Uterus (tissue), 4 donors: ENCODE measurements at places on chromosomes 2 and 18. TPM values are rescaled to one million over a fixed set of nuclear protein-coding genes. Genes with fewer than 3 reads are reported as not detected.
A peak's percentile ranks its signal among the peaks of the same experiment; 100 is the strongest.

- H3K36me3 ChIP-seq: no peaks in the 10 kb centered on the region
- H3K4me1 ChIP-seq: no peaks in the 10 kb centered on the region
- no peaks in the 10 kb centered on the region for H3K27me3 ChIP-seq
- no peak overlapping the region for H3K4me3 ChIP-seq
Measured at GRCh38 chr2:150931451-150931850, 330.2 kb downstream of the RBM43 start.

- H3K4me3 ChIP-seq: no peak overlapping the region
- H3K4me1 ChIP-seq: peaks cover 4% of the 10 kb centered on the region
- no peak for DNase-seq
- peaks cover 2% of the 10 kb centered on the region for H3K36me3 ChIP-seq
- no peaks in the 10 kb centered on the region for H3K27me3 ChIP-seq
Measured at GRCh38 chr2:233248999-233249398, 2.5 kb upstream of the ATG16L1 start.

DNA sequence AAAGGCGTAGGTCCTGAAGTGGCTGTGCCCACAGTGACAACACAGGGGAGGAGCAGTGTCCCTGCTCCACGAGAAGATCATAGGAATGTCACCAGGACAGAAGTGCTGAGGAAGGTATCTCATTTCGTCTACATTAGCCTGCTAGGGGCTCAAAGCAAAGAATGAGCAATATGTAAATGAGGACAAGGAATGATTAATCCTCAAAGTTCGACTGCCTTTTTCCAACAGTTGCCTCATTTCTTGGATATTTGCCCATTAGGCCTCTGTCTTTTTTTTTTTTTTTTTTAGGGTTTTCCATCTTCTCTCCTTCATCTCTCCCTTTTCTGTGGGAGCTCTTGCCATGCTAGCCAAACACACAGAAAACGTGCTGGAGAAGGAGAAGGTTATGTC lies 105.2 kb upstream of the ARHGAP28 start:
- H3K36me3 ChIP-seq: no peaks in the 10 kb centered on the region
- H3K4me1 ChIP-seq: no peaks in the 10 kb centered on the region
- no peak overlapping the region for H3K4me3 ChIP-seq
- no peak for DNase-seq
- peak overlapping the region; percentile 41 for H3K27ac ChIP-seq

DNA sequence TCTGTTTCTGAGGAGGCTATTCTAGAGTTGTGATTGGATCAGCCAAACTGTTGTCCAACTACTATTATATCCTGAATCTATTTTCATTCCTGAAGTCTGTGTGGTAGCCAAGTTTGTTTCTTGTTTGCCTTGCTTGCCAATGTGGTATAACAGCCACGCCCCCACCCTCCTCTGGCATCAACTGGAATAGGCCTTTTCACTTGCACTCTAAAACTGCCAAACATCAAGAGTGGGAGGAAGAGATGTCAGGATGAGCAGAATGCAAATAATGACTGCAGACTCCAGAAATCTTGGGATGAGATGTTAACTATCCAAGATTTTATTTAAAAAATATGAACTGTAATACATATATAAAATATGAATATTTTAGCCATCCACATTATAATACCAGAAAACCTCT lies 246.1 kb downstream of the NRXN1 start:
- no peak for DNase-seq
- no peaks in the 10 kb centered on the region for H3K4me1 ChIP-seq
- no peak overlapping the region for H3K27ac ChIP-seq
- H3K36me3 ChIP-seq: no peaks in the 10 kb centered on the region

DNA sequence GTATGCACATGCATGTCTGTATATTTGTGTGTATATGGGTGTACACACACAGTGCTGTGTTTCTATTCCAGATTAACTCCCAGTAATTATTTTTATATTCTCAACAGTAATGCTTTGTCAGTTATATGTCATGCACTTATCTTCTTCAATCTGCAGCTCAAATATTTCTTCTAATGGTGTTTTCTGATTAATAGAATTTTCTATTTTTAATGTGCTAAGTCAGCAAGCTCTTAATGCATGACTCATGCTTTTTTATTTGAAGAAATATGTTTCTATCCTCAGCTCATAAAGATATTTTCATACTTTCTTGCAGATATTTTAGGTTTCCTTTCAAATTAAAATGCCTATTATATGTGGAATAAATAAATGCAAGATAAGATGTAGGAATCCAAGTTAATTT lies 59.7 kb upstream of the TMEM18 start:
- H3K4me3 ChIP-seq: no peak overlapping the region
- no peak overlapping the region for H3K27ac ChIP-seq
- no peaks in the 10 kb centered on the region for H3K27me3 ChIP-seq
- no peaks in the 10 kb centered on the region for H3K4me1 ChIP-seq
- H3K36me3 ChIP-seq: no peaks in the 10 kb centered on the region
- no peak for DNase-seq

DNA sequence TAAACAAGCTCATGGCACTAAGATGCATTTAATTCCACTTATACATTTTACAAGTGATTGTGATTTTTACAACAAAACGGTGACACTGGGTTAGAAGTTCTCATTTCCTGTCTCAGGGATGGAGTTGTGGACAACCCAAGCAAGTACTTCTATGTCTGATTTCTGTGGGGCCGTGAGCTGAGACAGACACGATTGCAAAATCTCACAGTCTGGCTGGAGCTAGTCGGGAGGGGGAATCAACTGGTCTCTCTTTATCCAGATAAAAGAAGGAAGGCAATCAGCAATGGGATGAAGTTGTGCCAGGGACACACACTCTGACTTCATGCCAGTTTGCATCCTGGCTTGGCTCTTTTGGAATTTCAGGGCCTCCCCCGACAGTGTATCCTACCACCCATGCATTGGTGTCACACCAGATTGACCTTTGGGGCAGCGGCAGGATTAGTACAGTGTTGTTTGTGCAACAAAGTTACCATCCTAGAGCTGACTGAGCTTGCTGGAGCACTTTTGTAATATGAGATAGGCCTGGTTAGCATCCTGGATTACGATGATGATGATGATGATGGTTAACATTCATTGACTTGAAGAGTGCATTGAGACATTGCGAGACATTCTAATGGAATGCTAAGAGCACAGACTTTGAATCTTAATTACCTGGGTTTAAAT lies 98.8 kb downstream of the CTAGE1 start:
- H3K4me1 ChIP-seq: peaks cover 6% of the 10 kb centered on the region
- H3K27ac ChIP-seq: no peak overlapping the region
- no peaks in the 10 kb centered on the region for H3K36me3 ChIP-seq
- no peak for DNase-seq
- no peaks in the 10 kb centered on the region for H3K27me3 ChIP-seq

DNA sequence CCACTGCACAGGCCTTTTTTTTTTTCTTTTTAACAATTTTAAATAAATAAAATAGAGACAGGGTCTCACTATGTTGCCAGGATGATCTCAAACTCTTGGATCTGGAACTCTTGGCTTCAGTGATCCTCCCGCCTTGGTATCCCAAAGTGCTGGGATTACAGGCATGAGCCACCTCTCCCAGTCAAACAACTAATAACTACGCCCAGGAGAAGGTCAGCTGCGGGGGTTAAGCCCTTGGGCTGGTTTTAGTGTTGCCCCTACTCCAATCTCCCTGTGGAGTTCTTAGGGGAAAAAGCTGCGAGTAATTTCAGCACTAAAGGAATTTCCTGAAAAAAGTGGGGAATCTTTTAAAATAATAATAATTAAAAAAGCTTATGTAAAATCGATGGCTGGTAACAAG lies 96.4 kb upstream of the XPO1 start:
- no peak for DNase-seq
- no peak overlapping the region for H3K4me3 ChIP-seq
- no peaks in the 10 kb centered on the region for H3K27me3 ChIP-seq
- H3K36me3 ChIP-seq: no peaks in the 10 kb centered on the region
- no peak overlapping the region for H3K27ac ChIP-seq

GRCh38 chr2:201254081-201254730 lies 6.1 kb upstream of the CASP8 start:
- no peaks in the 10 kb centered on the region for H3K4me1 ChIP-seq
- no peaks in the 10 kb centered on the region for H3K36me3 ChIP-seq
- no peak for DNase-seq

DNA sequence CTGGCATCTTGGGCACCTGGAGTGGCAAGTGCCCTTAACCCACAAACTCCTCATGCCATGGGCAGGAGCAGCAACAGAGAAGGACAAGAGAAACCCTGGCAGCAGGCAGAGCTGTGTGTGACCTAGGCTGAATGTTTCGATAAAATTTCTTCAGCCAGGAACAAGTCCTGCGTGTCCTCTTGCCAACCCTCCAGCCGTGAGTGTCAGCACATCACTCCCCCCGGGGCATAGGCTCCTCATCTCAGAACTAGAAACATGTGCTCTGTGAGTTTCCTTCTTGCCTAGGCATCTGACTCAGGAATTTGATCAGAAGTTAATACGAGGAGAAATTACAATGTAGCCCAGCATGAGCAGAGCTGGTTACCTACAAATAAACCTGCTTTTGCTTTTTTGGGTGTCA lies 2.2 kb downstream of the ABCG8 start:
- no peaks in the 10 kb centered on the region for H3K4me1 ChIP-seq
- H3K27me3 ChIP-seq: no peaks in the 10 kb centered on the region
- DNase-seq: no peak
- no peak overlapping the region for H3K27ac ChIP-seq
- H3K4me3 ChIP-seq: no peak overlapping the region

DNA sequence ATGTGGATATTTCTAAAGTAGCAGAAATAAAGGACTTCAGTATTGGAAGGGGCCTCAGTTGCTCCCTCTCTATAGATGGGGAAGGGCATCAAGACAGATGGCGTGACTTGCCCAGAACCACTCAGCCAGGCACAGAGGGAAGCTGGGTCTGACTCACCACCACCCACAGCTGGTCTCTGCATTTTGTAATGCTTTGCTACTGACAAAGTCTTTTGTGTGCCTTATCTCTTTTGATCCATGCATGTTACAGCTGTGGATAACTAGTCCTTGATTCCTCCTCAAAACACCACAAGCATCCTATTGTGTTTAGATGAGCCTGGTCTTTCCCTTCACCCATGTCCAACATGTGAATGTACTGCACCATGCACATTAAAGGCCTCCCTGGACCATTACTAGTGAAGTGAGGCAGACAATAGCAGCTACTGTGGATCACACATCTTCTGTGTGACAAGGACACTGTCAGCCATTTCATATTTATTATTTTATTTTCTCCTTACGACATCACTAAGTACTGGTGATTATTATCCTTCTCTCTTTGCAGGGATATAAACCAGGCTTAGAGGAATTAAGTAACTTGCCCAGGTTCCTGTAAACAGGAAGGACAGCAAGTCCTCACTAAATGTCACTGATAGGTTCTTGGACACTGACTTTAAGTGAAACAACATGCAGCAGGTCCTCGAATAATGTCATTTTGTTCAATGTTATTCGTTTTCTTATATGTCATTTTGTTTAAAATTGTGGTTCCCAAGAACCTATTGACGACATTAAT lies 29.6 kb upstream of the IL37 start:
- H3K36me3 ChIP-seq: no peaks in the 10 kb centered on the region
- H3K27me3 ChIP-seq: no peaks in the 10 kb centered on the region
- H3K4me3 ChIP-seq: no peak overlapping the region
- no peak overlapping the region for H3K27ac ChIP-seq

DNA sequence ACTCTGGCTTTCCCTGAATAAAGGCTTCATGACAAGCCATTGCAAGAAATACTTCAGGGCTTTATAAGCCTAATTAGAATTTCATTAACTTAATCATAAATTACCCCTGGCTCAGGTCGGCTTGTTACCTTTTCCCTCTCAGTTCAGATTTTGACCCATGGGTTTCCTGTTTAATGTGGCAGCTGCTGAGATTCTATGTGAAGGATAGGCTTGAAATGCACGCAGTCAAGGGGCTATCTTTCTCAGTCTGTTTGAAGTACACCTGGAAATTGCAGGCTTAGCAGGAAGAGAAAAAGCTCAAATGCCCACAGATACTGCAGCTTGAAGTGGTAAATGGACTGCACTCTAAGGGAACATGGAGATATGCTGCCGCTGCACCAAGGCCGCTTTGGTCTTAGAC lies 49.4 kb downstream of the CAVIN2 start:
- H3K27me3 ChIP-seq: no peaks in the 10 kb centered on the region
- no peaks in the 10 kb centered on the region for H3K36me3 ChIP-seq
- no peak overlapping the region for H3K4me3 ChIP-seq
- no peak for DNase-seq
- no peaks in the 10 kb centered on the region for H3K4me1 ChIP-seq
- no peak overlapping the region for H3K27ac ChIP-seq

GRCh38 chr2:85926931-85927661 lies 38.3 kb upstream of the ST3GAL5 start:
- no peaks in the 10 kb centered on the region for H3K36me3 ChIP-seq
- H3K4me3 ChIP-seq: no peak overlapping the region
- DNase-seq: no peak
- H3K27me3 ChIP-seq: no peaks in the 10 kb centered on the region
- H3K27ac ChIP-seq: no peak overlapping the region
- H3K4me1 ChIP-seq: no peaks in the 10 kb centered on the region

DNA sequence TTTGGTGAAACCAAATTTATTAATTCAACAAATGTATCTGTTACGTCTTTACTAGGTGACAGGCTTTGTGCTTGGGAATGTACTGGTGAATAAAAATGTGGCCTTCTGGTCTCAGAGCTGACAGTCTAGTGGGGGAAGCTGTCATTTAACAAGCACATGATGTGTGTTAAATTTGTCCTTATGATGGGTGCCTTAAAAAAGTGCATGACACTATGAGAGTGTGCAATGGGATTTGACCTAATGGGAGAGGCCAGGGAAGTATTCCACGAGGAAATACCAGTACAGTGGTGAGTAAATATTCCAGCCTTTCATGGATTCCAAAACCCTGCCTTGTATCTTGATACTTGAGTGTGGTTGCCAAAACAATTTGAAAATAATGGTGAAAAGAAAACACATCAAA lies 308.9 kb downstream of the PLCL1 start:
- H3K36me3 ChIP-seq: no peaks in the 10 kb centered on the region
- no peak overlapping the region for H3K27ac ChIP-seq
- H3K27me3 ChIP-seq: no peaks in the 10 kb centered on the region

GRCh38 chr2:75751360-75751759 lies 40.6 kb upstream of the GCFC2 start:
- H3K36me3 ChIP-seq: no peaks in the 10 kb centered on the region
- H3K4me3 ChIP-seq: no peak overlapping the region
- no peaks in the 10 kb centered on the region for H3K27me3 ChIP-seq
- no peak overlapping the region for H3K27ac ChIP-seq
- DNase-seq: no peak

DNA sequence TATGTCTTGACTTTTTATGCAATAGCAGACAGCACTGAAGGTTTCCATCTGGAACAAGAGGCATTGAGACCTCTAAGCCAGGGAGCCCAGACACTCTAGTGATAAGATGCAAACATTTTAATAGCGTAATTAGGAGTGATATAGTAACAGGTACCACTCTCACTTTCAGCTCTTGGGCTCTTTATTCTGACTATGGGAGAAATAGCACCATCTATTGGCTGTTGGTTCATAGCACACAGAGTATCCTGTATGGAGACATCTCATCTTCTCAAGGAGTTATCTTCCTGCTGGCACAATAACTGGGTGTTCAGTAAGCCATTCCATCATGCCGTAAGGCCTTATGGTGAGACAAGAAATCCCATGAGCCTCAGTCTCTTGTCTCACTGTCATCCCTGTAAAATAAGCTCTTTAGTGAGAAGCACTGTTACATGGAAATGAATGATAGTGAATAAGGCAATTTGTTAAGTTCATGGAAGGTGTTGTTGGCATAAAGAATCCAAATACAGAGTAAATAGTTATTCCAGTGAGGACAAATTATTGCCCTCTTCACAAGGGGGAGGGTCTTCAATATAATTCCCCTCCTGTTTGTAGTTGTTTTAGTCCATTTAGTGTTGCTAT lies 48.3 kb downstream of the THUMPD2 start:
- no peak overlapping the region for H3K27ac ChIP-seq
- H3K4me3 ChIP-seq: no peak overlapping the region
- no peaks in the 10 kb centered on the region for H3K4me1 ChIP-seq

Gene DNER
- total RNA-seq: 1.9 TPM

Gene REG1A
- not detected for total RNA-seq

Gene ANKRD29
- 17.6 TPM for total RNA-seq

Gene NR4A2
- total RNA-seq: 15.9 TPM
